Activated gamma-delta T cell treated with Interleukin-2 at 50 U/mL for 16 hours (primary cell): ENCODE measurements at places on chromosomes 3 and 15.
A peak's percentile ranks its signal among the peaks of the same experiment; 100 is the strongest.

GRCh38 chr3:46536758-46537157 lies 29.3 kb downstream of the LRRC2 start:
- DNase-seq, result no peak

GRCh38 chr15:61682891-61683735 lies 377.1 kb downstream of the VPS13C start:
- DNase-seq, result no peak

DNA sequence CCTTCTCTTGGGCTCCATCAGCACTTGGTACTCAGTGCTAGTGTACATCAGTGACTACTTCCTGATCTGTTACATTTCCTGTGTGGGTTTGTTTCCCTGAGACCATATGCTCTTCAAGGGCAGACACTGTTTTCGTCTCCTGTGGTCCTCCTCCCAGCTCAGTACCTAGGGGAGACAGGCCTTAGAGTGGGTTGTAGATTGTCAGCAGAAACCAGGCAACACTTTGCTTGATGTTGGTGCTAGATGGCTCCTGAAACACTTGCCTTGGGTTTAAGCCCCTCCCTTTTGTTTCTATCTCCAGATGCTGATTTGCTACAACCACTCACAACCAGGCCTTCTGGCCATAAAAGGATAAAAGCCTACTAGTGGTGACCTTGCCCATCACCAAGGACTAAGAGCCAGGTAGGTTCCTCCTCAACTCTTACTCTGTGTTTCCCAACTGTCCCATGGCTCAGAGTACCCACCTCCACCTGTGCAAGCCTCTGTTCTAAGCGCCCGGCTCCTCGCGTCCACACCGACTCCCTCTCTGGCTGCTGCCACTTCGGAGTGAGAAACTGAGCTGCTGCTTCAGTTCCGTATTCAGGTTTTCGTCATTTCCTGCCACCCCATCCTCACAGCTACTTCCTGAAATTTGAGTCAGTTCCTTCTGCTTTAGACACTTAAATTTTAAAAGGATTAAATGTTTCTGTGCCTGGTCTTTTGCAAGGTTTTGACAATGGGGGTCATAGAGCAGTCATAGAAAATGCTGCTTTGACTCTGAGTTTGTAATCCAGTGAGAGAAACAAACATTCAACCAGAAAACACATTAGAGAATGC lies at the start of gene HCLS1:
HCLS1 (minus strand) TSS at position 548 of the 816 bp plus-strand sequence. CDS start 2,556 bp downstream, outside the sequence.
- peak; percentile 61 for DNase-seq

DNA sequence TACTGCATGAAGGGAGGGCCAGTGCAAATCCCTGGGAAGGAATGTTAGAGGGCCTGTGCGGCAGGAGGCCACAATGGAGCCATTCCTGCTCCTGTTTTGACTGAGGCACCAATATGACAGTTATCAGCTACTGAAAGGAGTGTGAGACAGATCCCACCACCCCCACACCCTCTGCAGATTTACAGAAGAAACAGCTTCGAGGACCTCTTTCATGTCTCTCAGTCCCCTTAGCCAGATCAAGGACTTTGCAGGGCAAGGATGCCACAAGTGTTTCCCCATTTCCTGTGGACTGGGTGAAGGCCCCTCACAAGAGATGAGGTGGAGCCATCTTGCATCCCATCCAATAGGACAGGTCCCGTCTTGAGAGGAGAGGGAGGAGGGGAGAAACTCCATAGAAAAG lies 48.5 kb upstream of the RASGRP1 start:
- DNase-seq, result no peak

DNA sequence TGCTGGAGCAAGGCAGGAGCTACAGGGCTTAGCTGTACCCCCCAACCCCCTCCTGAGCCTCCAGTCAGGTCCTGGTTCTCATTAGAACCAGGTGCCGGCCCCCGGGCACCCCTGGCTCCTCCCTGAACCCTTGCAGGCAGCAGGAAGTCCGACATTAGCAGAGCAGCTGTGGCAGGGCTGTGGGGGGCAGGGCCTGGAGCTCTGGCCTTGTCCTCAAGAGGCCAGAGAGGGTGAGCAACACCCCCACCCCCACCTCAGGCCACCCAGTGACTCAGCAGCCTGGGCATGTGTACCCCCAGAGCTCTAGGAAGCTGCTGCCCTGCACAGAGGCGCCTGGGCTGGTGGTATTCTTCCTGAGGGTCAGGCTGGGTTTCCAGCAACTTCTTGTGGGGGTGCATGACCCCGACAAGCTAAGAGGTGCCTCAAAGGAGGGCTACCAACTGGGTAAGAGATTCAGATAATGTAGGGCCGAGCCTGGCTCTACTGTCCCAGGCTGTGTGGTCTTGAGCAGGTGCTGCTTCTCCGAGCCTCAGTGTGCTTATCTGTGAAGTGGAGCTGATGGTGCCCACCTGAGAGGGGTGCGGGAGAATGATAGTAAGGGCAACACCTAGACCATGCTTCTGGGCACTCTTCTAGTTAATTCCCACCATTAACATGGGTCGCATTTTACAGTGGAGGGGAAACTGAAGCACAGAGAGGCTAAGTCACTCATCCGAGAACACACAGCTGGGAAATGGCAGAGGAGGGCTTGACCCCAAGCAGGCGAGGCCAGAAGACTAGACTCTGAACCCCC lies 16.0 kb downstream of the H1-8 start:
- DNase-seq, result no peak

DNA sequence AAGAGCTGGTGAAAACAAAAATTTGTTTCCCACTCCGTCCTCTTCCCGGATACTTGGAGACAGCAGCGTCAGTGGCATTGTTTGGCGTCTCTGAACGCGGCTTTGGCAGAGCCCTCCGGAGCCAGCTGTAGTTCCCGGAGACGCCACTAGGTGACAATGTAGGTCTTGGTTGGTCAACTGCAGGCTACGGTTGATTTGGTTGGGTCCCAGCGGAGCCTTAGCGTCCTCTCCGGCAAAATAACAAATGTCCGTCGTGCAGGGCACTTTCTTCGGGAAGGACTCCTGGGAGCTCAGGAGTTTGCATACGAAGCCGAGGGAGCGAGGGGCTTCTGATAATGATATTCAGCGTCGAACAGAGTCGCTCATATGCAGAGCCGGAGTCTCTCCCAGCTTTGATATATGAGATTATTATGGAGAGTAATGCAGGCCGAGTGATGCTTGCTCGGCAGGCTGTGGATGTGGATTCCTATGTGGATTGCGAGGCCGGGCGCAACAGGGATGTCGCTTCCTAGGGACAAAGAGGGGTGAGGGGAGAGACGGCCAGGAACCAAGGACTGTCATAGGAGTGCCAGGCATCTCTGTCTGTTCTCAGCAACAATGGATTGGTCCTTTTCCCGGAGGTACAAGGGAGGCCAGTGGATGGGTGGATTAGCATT lies 74.8 kb downstream of the IL20RB start:
- DNase-seq, result peak; percentile 74
